ENCODE measurements at places on chromosomes 4 and X.

DNA sequence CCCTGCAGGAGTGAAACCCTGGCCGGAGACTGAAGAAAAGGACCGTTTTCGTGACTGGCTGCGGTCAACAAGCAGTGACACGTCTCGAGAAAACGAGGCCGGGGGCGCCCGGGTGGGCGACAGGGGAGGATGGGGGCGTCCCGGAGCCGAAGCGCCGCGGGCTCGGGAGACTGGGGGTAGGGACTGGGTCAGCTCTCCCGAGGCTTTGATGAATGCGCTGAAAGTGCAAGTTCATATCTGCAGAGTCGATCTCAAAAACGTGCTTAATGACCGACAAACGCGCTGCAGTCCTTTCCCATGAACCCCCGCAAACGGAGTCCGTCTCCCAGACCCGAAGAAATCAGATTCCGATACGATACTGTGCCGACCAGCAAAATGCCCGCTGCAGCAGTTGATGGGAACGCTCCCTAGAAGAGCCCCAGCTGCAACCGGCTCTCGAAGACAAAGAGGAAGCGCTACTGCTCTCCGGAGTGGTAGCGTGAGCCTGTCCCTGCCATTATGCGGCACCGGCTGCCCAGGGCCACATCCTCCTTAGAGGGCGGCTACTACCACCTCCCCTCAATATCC lies 806 bp upstream of the CD99L2 start:
- DNase-seq = no peak

GRCh38 chr4:159024266-159024665 lies 78.6 kb upstream of the RAPGEF2 start:
- DNase-seq = no peak

DNA sequence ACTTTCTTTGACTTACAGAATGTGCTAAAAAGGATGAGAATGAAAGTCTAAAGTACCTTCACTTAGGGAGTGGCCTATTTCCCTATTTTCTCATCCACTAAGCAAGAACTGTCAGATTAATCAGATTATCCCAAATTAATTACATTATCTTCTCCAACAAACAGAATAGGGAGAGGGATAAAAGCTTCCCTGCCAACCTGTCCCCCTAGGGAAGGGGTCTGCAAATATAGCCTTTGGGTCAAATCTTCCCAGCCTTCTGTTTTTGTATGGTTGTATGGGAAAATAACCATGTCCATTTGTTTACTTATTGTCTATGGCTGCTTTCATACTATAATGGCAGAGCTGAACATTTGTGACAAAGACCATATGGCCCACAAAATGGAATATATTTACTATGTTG lies 57.1 kb upstream of the USP38 start:
- DNase-seq = no peak

DNA sequence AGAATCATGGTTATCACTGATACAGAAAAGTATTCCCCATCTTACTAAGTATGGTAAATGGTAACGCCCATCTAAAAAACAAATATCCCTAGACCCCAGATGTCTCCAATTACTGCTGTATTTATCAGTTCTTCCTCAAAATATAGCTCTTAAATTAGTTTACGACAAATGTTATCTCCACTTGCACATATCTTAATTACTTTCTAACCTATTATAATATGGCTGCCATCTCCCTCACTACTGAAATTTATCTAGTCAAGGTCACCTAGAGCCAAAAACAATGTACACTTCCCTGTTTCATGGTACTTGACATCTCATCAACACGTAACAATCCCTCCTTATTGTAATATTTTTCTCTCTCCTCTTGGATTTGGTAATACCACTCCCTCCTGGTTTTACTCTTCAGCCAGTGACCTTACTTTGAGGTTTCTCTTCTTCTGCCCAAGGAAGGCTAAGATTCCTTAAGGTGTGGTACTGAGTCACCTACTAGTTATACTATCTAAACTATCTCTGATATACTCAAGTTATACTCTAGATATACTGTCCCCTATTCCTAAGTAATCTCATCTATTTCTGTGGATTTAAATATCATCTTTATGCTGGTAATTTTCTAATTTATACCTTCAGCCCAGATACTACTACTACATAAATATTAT lies 8.6 kb downstream of the LCORL start:
- DNase-seq = no peak

DNA sequence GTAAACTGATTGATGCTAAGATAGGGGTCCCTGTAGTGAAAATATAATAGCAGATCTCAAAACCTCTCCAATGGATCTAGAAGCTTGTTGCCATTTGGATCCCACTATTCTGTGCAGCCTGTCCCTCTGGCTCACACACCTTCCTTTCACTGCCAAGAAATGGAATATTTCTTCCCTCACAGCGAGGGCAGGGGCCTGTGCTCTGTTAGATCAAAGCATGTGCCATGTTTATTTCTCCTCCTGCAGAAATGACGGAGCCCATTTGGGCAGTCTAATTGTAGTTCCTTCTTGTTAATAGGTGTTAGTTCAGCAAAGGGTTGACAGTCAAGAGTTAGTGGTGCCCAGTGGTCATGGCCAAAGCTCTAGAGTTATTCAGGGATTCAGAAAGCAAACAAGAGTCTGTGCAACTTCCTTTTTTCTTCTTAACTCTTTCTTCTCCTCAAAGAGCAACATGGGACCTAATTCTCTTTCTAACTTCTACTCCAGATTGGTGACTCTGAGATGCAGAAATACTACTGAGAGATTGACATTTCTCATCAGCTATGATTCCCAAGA lies 106.8 kb downstream of the STOX2 start:
- no peak for DNase-seq

- no peak for DNase-seq
Observed at GRCh38 chr4:8297141-8297601, 27.6 kb downstream of the HTRA3 start.

GRCh38 chrX:43974100-43974475 lies 898 bp upstream of the NDP start:
- DNase-seq = no peak

GRCh38 chr4:148962539-148963290 lies 520.5 kb upstream of the NR3C2 start:
- DNase-seq = no peak

GRCh38 chrX:96407501-96407900 lies 277.1 kb upstream of the DIAPH2 start:
- no peak for DNase-seq

GRCh38 chr4:1239141-1239949 lies 9.6 kb downstream of the CTBP1 start:
- DNase-seq = no peak
